ENCODE measurements at places on chromosomes 12 and 14.

DNA sequence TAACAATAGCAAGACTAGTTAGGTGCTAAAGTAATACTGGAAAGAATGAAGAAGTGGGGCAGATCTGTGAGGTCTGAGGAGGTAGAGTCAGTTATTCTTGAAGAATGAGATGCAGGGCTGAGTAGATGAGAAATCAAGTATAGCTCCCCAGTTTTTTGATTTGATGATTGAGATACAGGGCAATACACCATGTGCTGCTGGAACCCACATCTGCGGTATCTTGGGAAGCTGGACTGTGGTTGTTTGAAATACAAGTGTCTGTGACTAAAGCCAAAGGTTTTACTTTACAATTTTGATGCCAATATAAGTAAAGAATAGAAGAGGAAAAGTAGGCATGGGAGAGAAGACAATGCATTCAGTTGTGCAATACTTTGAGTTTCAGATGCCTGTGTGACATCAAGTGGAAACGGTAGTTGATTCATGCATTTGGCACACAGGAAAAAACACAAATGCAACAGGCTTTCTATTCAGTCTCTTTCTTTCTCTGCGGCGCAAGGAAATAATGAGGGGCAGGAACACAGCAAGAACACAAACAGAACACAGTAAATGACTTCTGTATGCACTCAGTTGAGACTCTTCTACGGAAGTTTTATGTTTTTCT lies 190.2 kb upstream of the SLC38A2 start:
- DNase-seq: peak; percentile 64

- no peak for DNase-seq
Observed at GRCh38 chr12:8822298-8822697, at the start of gene A2ML1. TSS of gene A2ML1 (plus strand) at chr12:8822621. CDS start at chr12:8822652, 31 bp downstream.

DNA sequence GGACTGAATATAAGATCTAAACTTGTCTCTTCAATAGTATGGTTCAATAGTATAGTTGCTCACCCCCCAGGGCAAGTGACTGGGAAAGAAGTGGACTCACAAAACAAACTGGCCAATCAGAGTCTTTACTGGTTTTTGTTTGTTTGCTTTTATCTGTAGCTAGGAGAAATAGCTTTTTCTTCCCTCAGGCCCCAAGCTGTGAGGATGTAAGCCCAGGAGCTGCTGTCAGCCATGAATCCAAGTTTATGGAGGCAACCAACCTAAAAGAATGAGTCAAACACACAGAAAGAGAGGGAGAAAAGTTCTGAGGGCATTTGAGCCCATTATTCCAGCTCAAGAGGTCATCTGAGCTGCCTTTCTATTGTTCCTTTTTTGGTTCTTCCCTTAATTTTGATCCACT lies 375.3 kb downstream of the BCAT1 start:
- no peak for DNase-seq

DNA sequence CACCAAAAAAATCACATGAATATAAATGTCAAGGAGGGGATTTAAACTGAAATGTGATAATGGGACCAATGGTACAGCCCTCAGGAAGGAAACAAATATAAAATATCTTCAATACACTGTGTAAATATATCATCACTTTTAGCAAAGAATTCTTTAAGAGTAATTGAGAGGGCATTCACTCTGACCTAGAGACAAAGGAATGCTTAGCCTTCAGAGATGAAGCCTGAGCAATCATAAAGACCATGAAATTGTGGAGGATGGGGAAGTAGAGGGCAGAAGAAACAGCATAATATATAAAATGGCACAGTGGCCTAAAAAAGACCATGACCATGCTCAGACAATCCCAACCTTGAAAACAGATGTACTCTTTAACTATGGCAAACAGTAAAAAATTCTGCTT lies 20.4 kb downstream of the YAF2 start:
- no peak for DNase-seq

- DNase-seq: no peak
Observed at GRCh38 chr14:85037411-85037810, 492.5 kb upstream of the FLRT2 start.

DNA sequence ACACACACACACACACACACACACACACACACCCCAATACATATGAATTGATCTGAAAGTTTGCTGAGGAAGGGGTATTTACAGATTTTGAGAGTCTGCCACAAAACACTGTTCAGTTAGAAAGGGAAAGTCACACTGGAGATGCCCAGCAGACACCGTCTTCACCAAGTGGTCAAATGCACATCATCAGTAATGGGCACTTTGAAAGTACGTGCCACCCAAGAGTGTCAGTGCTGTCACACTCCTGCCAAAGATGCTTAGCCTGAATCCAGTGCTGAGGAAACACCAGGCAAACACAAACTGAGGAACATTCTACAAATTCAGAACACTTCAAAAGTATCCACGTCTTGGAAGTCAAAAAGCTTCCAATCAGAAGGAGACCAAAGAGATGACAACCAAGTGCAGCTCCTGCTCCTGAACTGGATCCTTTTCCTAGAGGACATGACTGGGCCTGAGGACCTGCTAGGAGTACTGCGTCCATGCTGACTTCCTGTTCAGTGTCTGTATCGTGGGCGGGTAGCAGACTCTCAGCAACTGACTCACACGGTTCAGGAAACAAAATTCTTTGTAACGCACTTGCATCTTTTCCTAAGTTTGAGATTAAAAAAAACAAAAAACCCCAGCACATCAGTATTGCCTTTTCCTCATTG lies 18.6 kb downstream of the PSMC1 start:
- DNase-seq: no peak

GRCh38 chr12:112238441-112238840 lies 113.1 kb downstream of the TRAFD1 start:
- no peak for DNase-seq

GRCh38 chr12:72277415-72277814 lies 5.2 kb downstream of the TRHDE start:
- DNase-seq: no peak

- DNase-seq: no peak
Observed at GRCh38 chr14:51145246-51145645, 50.3 kb upstream of the TRIM9 start.

GRCh38 chr12:76555231-76555767 lies 4.3 kb downstream of the OSBPL8 start:
- DNase-seq: no peak
